ENCODE measurements at places on chromosomes 11 and 22.

DNA sequence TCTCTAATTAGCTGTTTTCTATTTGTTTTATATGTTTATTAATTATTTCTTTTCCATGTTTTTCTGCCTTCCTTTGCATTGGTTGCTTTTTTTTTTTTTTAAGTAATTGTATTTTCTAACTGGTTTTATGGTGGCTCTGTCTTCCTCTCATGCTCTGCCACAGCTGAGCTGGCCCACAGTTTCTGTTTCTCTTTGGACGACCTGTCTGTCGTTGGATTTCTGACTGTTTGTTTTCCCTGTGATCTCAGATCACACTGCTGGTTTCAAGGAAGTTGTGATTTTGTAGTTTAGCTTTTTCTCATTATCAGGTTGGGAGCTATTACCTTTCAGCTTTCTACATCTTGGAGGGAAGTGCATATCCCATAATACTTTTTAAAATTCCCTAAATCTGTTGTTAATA lies 15.9 kb upstream of the OR6M1 start:
- DNase-seq: no peak

GRCh38 chr11:118907051-118908042 lies 18.4 kb downstream of the BCL9L start:
- peak; percentile 83 for DNase-seq

DNA sequence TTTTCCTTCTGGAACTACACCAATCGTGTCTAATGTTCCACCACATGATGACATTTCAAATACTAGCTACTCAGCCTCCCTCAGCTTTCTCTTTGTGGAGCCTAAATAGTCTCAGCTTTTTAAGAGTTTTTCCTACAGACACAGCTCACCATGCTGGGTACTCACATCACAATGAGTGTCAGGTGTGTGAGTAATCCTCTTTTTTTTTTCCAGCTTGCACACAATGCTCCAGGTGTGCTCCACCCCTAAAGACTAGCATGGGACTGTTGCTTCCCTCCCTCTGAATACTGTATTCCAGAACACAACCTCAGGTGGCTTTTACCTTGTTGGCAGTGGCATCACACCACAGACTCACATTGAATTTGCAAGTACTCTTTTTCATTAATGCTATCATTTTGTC lies 11.7 kb downstream of the BTG4 start:
- no peak for DNase-seq

DNA sequence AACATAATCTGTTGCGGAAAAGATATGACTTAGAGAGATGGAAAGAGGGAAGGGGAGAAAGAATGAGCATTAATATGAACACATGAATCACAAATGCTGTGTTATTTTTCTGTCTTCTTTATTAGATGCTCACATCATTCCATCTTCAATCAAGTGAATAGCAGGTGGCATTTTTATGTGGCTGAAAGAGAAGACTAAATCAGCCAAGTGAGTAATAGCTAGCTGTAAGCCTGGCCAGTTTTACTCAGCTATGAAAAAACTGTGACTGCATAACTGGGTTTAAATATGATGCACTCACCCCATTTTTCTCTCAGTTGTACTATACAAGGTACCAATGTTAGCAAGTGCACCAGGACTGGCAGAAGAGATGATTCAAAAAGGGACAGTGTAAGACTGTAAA lies 571.1 kb downstream of the JRKL start:
- DNase-seq: no peak

DNA sequence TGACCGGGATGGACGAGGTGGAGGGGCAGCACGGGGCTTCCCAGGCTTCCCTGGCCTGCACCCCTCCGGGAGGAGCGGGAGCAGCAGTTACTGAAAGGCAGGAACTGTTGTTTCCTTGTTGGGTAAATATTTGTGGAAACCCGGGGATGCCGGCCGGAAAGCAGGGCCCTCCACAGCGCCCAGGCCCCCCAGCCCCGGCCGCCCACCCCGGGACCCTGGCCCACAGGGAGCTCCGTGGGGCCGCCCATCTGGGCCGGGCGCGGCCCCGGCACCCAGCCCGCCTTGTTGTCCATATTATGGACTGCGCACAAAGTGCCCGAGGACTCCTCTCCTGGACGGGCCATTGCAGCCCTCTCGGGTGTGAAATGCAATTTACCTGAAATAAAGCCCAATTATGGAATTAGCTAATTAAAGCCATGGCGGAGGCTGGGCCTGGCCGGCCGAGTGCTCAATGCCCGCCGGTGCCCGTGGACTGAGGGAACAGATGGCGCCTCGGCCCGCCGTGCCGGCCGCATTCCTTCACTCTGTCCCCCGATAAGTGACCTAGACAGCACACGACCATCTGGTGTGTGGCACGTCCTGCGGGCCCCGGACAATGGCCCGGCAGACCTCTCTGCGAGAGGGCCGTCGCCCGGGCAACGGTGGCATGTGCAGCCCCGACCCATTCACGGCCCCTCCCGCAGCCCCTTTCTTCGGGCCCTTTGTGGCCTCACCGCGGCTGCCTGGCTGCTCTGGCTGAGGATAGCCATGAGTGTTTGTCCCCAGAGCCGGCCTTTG lies 35.4 kb downstream of the CDKN1C start:
- no peak for DNase-seq

DNA sequence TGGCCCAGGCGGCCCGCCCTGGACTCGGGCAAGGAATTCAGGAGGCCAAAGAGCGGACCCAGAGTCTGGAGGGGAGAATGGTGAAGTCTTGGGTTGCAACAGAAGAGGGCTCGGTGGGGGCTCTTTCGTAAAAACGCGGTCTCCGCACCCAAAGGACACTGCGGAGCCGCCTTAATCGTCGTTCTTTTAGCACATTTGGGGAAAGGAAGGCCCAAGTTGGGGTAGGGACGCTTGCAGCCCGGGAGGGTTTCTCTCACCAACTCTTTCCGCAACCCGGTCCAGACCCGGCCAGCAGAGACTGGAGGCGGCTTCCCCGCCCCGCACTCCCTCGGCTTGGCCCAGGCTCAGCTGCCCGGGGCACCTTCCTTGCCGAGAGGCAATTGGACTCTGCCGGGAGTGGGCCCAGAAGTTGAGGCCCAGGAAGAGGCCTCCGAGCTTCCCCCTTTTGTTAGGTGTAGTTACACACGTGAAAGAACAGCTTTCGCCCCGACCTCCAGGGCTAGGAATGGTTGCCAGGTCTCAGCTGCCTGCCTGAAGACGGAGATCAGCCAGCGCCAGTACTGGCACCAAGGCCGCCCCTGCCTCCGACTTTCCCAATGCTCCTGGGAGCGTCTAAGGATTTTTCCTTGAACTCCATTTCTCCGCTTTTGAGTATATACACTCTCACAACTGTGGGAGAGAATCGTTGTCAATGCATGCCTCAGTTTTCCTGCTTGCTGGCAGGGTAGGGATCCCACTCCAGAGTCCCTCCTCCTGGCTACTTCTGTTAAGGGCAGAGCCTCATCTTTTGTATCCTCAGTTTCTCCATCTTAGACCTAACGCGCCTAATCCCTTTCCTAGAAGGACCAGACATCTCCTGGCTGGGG lies 3.7 kb downstream of the ALX4 start:
- DNase-seq: no peak

- no peak for DNase-seq
These were observed 15.1 kb upstream of the RRAS2 start for GRCh38 chr11:14373941-14374646.

DNA sequence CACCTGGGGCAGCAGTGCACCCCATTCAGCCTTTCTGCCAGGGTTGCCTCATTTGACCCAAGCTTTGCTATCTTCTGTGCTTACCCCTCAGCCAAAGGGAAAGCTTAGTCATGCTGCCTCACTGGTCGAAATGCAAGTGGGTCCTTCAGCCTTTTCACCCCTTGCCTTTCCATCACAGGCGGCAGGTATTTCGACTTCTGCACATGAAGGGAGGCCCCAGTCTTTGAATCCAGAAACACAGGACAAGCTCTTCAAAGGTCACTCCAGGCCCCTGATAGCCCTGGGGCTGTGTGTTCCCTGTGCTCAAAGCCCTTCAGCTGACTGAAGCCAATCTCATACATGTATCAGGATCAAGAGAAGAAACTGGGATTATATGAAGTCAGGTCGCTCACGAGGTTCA lies 129.7 kb downstream of the SNX19 start:
- DNase-seq: no peak

- no peak for DNase-seq
These were observed 45.6 kb upstream of the LMO1 start for GRCh38 chr11:8309311-8309710.

DNA sequence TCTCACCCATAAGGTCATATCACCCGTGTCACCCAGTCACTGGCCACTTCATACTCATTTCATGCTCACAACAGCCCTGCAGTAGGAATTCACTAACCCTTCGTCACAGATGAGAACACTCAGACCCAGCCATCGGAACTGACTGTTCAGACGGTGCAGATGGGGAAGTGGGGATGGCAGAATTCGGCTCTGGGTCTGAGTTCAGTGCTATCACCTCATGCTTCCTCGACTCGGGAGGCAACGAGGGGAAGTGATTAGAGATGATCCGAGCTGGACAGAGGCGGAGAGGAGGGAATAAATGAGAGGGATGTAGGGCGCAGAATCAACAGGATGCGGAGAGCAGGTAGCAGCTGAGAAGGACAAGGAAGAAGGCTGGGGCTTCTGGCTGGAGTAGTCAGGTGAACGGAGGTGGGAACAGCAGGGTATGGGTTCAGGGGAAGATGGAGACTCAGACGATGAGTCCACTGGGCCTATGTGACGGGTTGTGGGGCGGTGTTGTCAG lies 4.7 kb downstream of the B3GNT6 start:
- DNase-seq: peak; percentile 21

GRCh38 chr11:44300844-44301563 lies 8.9 kb downstream of the ALX4 start:
- DNase-seq: peak; percentile 29

DNA sequence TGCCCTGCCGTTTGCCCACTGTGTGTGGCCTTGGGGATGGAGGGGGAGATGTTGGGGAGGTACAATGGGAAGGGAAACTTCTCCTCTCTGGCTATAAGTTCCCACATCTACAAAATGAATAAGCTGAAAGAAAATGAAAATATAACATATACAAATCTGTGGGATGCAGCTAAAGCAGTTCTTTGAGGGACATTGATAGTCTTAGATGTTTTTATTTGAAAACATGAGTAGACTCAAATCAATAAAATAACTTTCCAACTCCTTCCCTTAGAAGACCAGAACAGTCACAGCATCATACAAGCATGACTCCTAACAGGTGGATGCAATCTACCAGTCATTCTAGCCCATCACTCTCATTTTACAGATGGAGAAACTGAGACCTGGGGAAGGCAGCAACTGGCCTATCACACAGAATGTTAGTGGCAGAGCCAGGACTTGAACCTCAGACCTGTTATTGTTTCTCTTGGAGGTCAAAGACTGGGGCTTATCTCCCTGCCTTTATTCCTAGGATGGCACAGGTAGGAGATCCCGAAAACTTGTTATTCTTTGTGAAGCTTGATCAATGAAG lies 25.2 kb upstream of the CCDC86 start:
- DNase-seq: no peak

DNA sequence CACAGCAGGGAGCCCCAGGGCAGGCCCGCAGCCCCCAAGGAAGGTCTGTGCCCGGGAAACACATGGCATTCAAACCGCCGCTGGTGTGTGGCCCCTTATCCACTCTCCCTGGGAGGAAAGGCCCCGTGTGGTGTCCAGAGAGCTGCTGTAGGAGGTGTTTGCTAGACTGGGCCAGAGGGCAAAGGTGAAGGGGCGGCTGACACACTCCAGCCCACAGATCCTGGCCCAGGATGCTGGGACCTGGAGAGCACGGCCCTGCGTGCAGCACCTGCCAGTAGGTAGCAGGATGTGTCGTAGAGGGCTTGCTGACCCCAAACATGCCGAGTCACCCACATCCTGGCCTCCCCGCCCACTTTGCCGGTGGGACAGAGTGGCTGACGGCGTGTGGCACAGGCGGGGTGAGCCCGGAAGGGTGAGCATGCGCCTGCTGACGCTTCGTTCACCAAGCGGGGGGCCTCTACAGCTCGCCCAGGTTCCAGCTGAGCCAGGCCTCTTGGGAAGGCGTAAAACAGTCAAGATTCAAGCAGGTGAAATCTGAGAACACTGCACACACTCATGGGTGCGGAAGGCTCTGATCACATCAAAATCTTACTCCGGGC lies 11.0 kb downstream of the OSBPL5 start:
- DNase-seq: peak; percentile 27

GRCh38 chr11:10298342-10298741 lies 4.3 kb upstream of the SBF2 start:
- DNase-seq: no peak

GRCh38 chr11:83858694-83859093 lies 572.5 kb upstream of the CCDC90B start:
- no peak for DNase-seq

GRCh38 chr22:48863965-48864528 lies 963.6 kb downstream of the BRD1 start:
- no peak for DNase-seq

- DNase-seq: no peak
These were observed 27.9 kb upstream of the RBMXL2 start for GRCh38 chr11:7060868-7061267.

DNA sequence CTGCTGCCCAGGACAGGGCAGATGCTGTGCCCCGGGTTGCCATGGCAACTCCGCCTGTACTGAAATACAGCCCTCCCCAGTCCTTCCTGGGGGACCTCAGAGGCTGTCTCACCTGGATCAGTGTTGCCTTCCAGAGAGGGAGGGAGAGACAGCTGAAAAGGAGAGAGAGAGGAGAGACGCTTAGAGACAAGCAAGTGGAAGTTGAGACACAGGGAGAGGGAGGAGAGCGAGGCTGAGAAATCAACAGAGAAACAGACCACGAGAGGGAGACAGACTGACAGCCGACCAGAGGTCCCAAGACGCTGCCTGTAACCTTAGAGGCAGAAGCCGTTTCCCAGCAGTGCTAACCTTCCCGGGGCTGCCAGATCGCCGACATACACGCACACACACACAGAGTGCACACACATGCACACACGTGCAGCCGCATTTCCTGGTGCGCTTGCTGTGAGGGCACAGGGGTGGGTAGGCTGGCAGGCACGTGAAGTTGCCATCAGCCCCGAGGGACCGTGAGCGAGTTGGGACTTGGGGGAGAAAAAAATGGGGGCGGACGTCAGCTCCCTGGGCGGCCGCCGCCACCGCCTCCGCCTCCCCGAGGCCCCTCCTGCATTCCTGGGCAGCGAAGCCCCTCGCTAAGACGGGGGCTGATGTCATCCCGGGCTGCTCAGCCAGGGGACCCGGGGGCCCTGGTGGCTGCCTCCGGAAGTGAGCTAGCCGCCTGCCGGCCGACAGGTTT lies 88.6 kb upstream of the CRYBB3 start:
- DNase-seq: peak; percentile 20

DNA sequence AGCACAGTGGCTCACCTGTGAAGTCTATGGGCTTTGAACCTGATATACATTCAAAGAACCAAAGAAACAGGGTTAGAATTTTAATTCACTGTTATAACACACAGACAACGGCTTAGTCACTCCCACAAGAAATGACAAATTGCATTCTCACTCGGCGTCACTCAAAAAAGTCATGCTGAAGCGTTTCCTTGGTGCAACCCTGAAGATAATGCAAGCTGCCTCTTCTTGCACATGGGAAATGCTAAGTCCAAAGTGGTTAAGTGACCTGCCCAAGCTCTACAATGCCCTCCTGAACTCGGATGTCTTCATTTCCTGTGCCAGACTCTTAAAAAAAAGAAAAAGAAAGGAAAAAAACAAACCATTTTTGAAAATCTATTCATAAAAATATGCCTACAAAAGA lies 10.0 kb downstream of the LGR4 start:
- peak; percentile 21 for DNase-seq

GRCh38 chr11:12731841-12732336 lies 57.7 kb downstream of the TEAD1 start:
- DNase-seq: no peak

- DNase-seq: no peak
These were observed 4.1 kb upstream of the ELFN2 start for GRCh38 chr22:37431366-37431765.

- peak; percentile 17 for DNase-seq
These were observed 12.0 kb upstream of the RFPL2 start for GRCh38 chr22:32216911-32217310.

Measured in suppressor macrophage treated with lipopolysaccharide for 4 hours (primary cell).